ENCODE measurements at places on chromosomes 5 and 9. TPM values are rescaled to one million over a fixed set of nuclear protein-coding genes. Genes with fewer than 3 reads are reported as not detected.

Gene IFNA13
- not detected for polyA plus RNA-seq

Gene LCN12
- polyA plus RNA-seq: 0.45 TPM

Gene CARD6
- polyA plus RNA-seq: 1.6 TPM

Gene C9
- not detected for polyA plus RNA-seq

Gene ASTN2
- polyA plus RNA-seq: 3.7 TPM

Gene C9orf153
- polyA plus RNA-seq: 0.19 TPM

Gene DMRT2
- polyA plus RNA-seq: not detected

Gene CTXN3
- polyA plus RNA-seq: 1.4 TPM

Gene GABRA6
- polyA plus RNA-seq: not detected

Gene WDR38
- polyA plus RNA-seq: 0.34 TPM

Gene PCDHA9
- polyA plus RNA-seq: 0.03 TPM

Gene HMCN2
- 5.1 TPM for polyA plus RNA-seq

Gene CD74
- 146 TPM for polyA plus RNA-seq

DNA sequence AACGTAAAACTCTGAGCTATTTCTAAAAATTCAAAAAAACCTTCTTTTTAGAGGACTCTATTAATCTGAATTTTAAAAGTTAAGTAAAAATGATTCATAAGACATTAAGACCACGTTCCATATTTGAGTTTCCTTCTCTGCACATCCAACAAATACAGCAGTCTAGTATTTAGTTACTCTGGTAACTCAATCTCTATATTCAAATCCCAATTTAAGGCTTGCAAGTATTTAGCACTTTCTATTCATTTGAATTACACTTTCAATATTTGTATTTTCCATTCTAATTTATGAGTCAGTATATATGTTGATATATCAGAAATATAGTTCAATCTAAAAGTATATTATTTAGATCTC is 17.7 kb downstream of the RFX3 start:
- no peak for DNase-seq

DNA sequence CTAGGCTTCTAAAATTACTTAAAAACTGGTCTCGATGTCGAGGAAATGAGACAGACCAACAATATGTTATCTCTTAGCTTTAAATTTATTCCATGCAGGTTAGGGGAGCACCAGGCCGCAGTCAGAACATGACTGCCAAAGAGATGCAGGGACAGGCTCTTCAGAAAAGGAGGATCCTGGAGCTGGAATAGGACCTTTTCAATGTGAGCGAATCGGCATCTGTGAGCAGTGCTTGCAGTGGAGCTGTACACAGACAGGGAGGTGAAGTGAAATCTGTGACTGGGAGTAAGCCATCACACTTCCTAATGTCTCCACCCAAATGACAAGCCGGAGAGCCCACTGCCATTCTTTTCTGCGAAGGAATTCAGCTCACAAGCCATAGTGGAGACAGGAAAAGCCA is 78.2 kb downstream of the EFNA5 start:
- DNase-seq: no peak

DNA sequence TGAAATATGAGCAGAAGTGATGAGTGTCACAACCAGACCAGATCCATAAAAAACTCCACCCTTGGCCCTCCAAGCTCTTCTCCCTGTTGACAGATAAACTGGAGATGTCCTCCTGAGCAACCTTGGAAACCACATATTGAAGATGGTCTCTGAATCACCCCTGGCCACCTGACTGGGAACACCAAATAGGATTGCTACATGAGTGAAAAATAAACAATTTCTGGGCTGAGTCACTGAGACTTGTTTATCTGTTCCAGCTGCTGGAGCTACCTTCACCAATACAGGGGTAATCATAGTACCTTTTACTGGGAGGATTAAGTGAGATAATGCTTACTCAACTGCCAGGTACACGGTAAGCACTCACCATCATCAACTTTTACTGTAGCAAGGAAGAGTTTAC is 53.3 kb downstream of the PCA3 start:
- DNase-seq: no peak

- no peak for DNase-seq
Measured at GRCh38 chr5:129384193-129384592, 75.9 kb upstream of the ADAMTS19 start.

DNA sequence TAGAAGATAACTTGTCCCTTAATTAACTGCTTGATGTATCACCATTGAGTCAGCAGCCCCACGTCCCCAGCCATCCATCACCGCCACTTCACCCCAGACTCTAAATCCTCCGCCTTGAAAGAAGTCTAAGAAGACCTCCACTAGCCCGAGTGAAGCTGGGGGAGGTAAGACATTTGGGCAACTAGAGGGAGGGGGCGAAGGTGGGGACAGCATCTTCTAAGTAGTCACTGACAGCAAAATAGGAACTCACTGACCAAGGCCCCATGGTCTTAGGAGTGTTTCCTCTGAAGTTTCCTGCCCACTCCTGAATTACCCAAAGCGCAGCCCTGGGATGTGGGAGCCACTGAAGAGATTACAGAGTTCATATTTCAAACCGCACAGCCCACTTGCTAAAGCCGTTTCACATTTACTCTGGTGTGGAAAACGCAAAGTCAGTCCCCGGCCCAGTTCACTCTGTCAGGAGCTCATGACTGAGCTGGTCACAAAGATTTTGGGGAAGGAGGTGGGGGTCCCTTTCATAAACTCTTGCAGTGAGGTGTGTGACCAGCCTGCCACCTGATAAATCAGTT is 107.4 kb downstream of the LHFPL2 start:
- DNase-seq: no peak

- no peak for DNase-seq
Measured at GRCh38 chr9:71781391-71781790, 13.1 kb upstream of the CEMIP2 start.

DNA sequence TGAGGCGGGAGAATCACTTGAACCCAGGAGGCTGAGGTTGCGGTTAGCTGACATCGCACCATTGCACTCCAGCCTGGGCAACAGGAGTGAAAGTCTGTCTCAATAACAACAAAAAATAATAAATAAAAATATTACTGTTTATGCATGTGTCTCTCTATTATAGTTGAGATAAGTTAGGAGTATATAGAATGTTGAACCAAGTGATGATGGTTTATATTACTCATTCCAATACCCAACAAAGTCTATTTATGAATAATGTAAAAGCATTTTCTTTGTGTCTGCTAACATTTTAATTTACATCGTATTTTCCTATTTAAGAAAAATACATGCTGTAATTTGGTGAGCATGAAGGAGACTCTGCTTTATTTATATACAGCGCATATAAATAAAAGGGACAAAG is 35.8 kb downstream of the CREBRF start:
- DNase-seq: no peak

DNA sequence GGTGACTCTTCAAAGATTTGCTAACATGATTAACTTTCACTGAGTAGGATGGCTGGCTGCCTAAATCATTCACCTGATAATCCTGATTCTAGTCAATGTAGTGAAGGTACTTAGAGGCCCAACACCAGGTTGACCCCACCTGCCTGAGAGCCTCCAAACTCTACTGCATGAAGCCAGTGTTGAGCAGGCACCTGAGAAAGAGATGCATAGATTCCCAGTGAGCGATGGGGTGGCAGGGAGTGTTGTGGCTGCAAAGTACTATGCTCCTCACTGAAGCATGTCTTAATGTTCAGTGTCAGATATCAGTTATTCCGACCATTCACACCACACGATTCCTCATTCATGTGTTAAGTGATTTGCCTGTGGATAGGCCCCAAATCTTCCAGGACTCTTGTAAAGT is 804.4 kb downstream of the TLE4 start:
- no peak for DNase-seq

DNA sequence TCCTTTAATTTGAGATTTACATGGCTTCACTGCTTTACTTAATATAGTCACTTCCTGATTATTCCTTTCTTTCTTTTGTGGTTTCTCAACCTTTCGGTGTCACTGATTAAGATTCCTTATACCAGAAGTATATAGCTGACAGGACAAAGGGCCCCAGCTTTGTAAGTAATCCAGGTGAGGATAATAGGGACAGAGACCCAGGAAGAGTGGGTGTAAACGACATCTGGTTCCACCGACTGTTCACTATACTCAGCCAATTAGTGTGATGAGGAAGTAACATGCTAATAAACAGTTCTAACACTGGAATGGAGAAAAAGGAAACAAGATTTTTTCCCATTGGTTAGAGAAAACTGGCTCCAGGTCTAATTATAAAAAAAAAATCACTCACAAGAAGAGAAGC is 286.3 kb upstream of the EFNA5 start:
- no peak for DNase-seq

DNA sequence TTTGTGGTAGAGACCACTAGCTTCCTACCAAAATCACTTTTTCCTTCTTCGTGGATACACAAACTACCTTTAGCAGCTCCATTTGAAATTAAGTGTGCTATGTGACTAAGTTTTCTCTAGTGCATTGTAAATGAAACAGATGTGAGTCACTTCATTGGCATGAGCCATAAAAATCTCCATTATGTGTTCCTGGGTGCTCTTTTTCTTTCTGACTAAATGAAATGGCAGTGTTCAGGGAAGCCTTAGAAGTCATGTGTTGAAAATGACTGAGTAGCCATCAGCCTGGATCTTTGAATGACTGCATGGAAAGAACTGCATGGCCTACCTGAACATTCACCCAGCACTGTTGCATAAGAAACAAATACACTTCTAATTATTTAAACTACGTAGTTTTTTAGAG is 107.9 kb downstream of the NDUFAF2 start:
- no peak for DNase-seq

DNA sequence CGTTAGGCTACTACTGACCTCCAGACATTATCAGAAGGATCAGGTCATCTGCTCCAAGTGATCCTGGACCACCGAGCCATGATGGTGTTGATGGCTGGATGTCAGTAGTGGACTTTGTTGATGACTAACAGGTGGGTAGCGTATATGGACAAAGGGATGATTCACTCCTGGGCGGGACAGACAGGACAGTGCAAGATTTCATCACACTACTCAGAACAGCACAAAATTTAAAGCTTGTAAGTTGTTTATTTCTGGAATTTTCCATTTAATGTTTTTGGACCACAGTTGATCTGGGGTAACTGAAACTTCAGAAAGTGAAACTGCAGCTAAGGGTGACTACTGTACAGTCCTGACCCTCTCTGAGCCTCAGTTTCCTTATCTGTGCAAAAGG is 12.7 kb downstream of the PDGFRB start:
- no peak for DNase-seq

- DNase-seq: no peak
Measured at GRCh38 chr5:134503937-134504437, 21.5 kb upstream of the JADE2 start.

DNA sequence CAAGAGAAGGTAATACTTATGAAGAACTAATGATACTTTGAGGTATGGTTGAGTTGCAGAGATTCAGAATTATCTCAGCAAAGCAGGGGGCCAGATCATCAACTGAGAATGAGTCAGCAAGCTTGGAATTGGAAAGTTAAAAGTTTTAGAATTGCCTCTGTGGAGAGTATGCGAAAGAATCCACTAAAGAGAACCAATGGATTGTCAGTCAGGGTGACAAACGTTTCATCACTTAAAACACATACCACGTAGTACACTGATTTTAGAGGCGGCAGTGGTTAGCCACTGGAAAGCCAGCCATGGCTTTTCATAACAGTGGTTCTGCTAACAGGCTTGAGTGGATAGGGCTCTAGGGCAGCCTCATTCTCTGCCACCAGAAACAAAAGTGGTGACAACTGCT is 30.7 kb downstream of the AOPEP start:
- DNase-seq: no peak

GRCh38 chr9:87324613-87325194 is 173.0 kb upstream of the DAPK1 start:
- DNase-seq: peak; percentile 80

DNA sequence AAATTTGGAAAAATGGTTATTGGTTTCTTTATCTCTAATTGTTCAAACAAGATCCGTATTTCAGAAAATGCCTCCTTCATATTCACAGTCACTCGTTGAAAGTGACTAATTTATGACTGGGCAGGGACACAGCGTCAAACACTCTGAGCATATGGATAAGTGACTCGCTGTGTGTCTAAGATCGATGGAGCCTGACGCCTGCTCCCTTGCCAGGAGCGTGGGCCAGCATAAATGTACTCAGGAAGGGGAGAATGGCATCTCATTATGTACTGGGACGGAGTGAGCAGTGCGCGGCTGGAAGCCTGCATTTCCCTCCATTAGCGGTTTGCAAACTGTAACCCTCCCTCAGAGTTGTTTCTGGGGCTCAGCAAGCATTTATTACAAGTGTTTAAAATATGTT is 79.8 kb upstream of the CAST start:
- DNase-seq: no peak

DNA sequence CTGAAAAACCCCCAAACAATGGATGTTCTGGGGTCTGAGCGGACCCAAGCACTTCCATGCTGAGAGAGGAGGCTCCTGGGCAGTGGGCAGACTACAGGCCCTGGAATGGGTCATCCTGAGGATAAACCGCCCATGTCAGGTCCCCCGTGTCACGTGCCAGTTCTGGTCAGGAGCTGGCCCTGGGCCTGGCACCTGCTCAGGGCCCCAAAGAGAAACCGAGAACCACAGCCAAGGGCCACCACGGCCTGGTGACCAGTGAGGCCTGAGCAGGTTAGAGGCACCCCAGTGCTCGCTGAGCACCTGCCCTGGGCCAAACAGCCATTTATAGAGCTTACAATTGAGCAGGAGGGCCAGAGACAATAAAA is 15.8 kb downstream of the LMAN2 start:
- no peak for DNase-seq

GRCh38 chr9:87148331-87149104 is 201.2 kb upstream of the GAS1 start:
- peak; percentile 95 for DNase-seq

GRCh38 chr9:37911271-37911681 is 7.3 kb upstream of the SLC25A51 start:
- DNase-seq: no peak

- DNase-seq: no peak
Measured at GRCh38 chr9:121318631-121319382, 50.8 kb downstream of the GSN start.

- no peak for DNase-seq
Measured at GRCh38 chr5:35185518-35185917, 44.8 kb downstream of the PRLR start.

GRCh38 chr9:135246248-135247205 is 159.1 kb downstream of the OLFM1 start:
- no peak for DNase-seq

GRCh38 chr9:123990427-123990826 is 21.1 kb upstream of the LHX2 start:
- no peak for DNase-seq

- DNase-seq: no peak
Measured at GRCh38 chr9:18594837-18595236, 120.9 kb downstream of the ADAMTSL1 start.

- DNase-seq: no peak
Measured at GRCh38 chr5:133716532-133717183, 104.3 kb upstream of the FSTL4 start.

GRCh38 chr9:27818348-27818747 is 245.1 kb upstream of the C9orf72 start:
- no peak for DNase-seq

GRCh38 chr5:402615-403359 is 40.2 kb upstream of the EXOC3 start:
- DNase-seq: no peak

GRCh38 chr5:54388409-54388808 is 67.1 kb upstream of the HSPB3 start:
- DNase-seq: peak; percentile 80

GRCh38 chr9:70525519-70525918 is 111.1 kb upstream of the KLF9 start:
- DNase-seq: no peak
